ENCODE measurements at places on chromosomes 13 and 19.
A peak's percentile ranks its signal among the peaks of the same experiment; 100 is the strongest.

- DNase-seq = no peak
These were observed 274.2 kb downstream of the MYO16 start for GRCh38 chr13:108903613-108904012.

DNA sequence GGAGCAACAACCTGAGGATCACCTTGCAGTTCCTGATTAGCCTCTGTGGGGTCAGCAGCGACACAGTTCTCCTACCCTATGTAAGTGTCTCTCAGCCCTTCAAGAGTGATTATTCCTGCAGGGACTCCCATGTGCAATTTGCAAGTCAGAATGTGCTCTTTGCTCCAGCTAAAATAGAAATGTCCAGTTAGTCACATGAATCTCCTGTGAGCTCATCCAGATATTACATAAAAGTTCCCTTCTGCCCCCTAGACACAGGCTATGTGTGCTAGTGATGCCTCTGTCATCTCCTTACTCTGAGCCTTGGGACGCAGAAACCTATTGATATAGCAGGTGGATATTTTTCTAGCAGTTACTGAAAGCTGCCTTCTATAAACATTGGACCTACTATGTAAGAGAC, 105.5 kb downstream of the ZAR1L start:
- DNase-seq = no peak

- DNase-seq = no peak
These were observed 398.8 kb downstream of the DLEU7 start for GRCh38 chr13:50444726-50445125.

GRCh38 chr19:50275577-50276368, 53.4 kb downstream of the KCNC3 start:
- no peak for DNase-seq

GRCh38 chr13:113550453-113550852, 34.1 kb upstream of the TFDP1 start:
- DNase-seq = no peak

DNA sequence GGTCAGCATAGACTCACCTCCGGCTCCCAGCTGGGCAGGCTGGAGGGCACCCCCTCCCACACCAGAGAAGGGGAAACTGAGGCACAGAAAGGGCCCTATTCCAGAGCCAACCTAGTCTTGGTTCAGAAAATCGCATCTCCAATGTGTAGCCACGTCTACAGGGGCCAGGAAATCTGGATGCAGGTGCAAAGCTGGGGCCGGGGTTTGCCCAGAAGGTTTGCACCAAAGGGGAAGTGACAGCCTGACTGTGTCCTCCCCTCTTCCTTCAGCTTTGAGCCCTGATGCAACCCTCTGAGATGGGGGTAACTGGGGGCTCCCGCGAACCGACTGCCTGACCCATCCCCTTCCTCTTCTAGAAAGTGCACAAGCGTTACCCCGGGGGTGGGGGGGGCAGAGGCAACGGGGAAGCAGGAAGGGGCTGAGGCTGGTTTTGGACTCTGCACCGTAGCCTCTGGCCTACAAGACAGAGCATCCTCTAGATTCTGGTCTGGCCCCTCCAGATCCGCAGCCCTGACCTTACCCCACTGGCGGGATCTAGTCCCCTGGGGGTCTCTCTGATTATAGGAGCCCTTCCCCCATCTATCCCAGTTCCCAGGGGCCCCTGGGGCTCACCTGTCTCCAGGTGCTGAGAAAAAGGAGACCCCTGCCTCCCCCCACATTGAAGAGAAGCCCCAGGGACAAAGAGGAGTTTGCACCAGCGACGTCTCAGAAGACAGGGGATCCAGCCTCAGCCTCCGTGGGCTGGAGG, 1.1 kb upstream of the ONECUT3 start:
- DNase-seq = no peak

- DNase-seq = no peak
These were observed 24.9 kb downstream of the RCBTB1 start for GRCh38 chr13:49560270-49561061.

DNA sequence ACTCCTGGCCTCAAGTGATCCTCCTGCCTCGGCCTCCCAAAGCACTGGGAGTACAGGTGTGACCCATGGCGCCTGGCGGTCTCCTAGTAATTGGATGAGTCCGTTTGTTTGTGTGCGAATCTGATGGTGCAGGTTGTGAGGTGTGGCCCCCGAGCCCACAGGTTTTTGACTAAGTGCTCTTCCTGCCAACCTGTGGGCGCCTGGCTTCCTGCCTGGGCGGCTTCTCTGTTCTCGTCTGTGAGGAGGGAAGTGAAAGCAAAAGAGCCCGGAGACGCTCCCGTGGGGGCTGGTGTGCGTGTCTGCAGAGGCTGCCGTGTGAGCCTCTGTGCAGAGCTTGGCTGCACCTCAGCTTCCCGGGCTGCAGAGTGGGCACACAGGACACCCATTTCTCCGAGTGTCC, 10.0 kb downstream of the ARHGAP45 start:
- DNase-seq = peak; percentile 91

DNA sequence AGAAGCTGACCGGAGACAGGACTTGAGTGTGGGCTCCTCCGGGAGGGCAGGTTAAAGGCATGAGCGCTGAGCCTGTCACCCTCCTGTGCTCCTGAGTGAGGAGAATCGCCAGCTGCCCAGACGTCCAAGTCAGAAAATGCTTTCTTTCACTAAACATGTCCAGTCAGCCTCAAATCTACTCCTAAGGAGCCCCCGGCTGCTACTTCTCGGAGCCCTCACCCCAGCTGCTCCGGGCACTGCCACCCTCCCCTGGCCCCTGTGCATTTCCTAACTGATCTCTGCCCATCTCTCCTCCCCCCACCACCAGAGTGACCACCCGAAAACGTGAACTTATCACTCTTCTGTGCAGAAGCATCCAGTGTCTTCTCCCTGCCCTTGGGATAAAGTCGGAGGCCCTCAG, 277.5 kb upstream of the SOX1 start:
- DNase-seq = no peak

All from cardiac septum (tissue), 1 donor.